Psoas muscle (tissue), 8 donors: ENCODE measurements at places on chromosomes 3 and 15. TPM values are rescaled to one million over a fixed set of nuclear protein-coding genes. Genes with fewer than 3 reads are reported as not detected.

The GOLGA6B gene
- not detected for total RNA-seq

The DPPA2 gene
- not detected for total RNA-seq

The ACKR2 gene
- 0.79 TPM for total RNA-seq

The SYNPR gene
- not detected for total RNA-seq

The GLCE gene
- total RNA-seq: 2.5 TPM

The SLC4A7 gene
- total RNA-seq: 26.6 TPM

The DIS3L gene
- total RNA-seq: 38.7 TPM

The MOBP gene
- not detected for total RNA-seq

The SLCO2A1 gene
- total RNA-seq: 5.2 TPM

The IL5RA gene
- total RNA-seq: not detected

The TTC23 gene
- 6.7 TPM for total RNA-seq

The ZCWPW2 gene
- total RNA-seq: 3.3 TPM

The CRYGS gene
- 0.56 TPM for total RNA-seq

The PRR20G gene
- total RNA-seq: not detected

The CCR4 gene
- total RNA-seq: not detected

The MYL3 gene
- total RNA-seq: 1,482 TPM

The TPRG1 gene
- 24.5 TPM for total RNA-seq

The LDHAL6B gene
- total RNA-seq: not detected
